ENCODE measurements at places on chromosomes 13 and 19.

- no peak overlapping the region for H3K4me3 ChIP-seq
- no peak for DNase-seq
These were observed 1301.5 kb upstream of the ATXN8OS start for GRCh38 chr13:68806125-68806524.

DNA sequence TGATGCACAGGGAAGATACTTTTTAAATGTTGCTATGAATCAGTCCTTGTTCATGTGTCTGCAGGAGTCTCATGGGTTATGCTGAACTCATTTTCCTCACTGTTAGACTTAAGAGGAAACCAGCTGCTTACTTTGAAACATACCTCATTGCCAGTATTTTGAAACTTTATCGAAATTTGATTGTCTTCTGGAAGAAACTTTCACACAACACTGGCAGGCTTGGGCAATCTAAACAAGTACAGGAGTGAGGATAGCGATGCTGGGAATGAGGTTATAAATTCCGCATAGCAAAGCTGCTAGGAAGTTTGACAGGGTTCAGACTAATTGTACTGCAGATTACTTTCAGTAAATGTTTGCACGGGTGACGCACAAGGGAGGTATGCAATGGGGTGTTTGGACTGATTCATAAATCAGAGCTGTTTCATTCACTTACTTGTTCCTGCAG, 245.7 kb downstream of the DNAJC15 start:
- H3K4me1 ChIP-seq: peaks cover 66% of the 10 kb centered on the region
- H3K27me3 ChIP-seq: no peaks in the 10 kb centered on the region
- peak; percentile 96 for DNase-seq
- H3K36me3 ChIP-seq: no peaks in the 10 kb centered on the region
- peak overlapping the region; percentile 94 for H3K27ac ChIP-seq

- H3K27me3 ChIP-seq: no peaks in the 10 kb centered on the region
- peaks cover 47% of the 10 kb centered on the region for H3K36me3 ChIP-seq
- no peaks in the 10 kb centered on the region for H3K4me1 ChIP-seq
These were observed 13.8 kb downstream of the ZNF557 start for GRCh38 chr19:7083076-7083956.

DNA sequence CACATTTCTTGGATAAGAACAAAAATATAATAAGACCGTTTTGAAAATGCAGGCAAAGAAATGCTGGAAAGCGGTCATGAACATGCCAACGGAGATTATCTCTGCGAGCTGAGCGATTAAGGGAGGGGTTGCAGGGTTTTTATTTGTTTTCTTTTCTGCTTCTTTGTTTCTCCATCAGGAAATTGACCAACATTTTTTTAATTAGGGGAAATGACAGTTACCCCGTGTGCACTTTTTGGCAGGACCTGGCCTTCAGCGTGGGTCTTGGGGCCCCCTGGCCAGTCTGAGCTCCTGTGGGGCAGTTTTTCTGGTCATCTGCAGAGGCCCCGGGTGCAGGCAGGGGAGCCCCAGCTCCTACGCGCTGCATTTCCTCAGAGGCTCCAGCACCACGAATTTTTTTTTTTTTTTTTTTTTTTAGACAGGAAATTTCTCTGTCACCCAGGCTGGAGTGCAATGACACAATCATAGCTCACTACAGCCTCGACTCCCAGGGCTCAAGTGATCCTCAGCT, 31.3 kb upstream of the HOMER3 start:
- H3K27ac ChIP-seq: no peak overlapping the region
- no peak for DNase-seq
- H3K27me3 ChIP-seq: no peaks in the 10 kb centered on the region

DNA sequence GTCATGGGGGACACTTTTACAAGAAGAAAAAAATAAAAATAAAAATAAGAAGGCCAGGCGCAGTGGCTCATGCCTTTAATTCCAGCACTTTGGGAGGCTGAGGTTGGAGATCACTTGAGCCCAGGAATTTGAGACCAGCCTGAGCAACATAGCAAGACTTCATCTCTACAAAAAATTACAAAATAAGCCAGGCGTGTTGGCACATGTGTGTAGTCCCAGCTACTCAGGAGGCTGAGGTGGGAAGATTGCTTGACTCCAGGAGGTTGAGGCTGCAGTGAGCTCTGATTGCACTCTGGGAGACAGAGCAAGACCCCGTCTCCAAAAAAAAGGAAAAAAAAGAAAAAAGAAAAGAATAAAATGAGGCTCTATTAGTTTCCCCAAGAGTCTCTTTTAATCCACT, 157.0 kb downstream of the PTPRS start:
- no peak for DNase-seq
- no peaks in the 10 kb centered on the region for H3K27me3 ChIP-seq
- H3K4me1 ChIP-seq: no peaks in the 10 kb centered on the region

- peak overlapping the region; percentile 64 for H3K27ac ChIP-seq
- H3K4me1 ChIP-seq: peaks cover 8% of the 10 kb centered on the region
- H3K4me3 ChIP-seq: no peak overlapping the region
- H3K27me3 ChIP-seq: no peaks in the 10 kb centered on the region
- no peaks in the 10 kb centered on the region for H3K36me3 ChIP-seq
These were observed 3.6 kb downstream of the ZNF121 start for GRCh38 chr19:9580728-9581127.

GRCh38 chr19:17052439-17052838, 22.8 kb downstream of the HAUS8 start:
- no peaks in the 10 kb centered on the region for H3K36me3 ChIP-seq
- DNase-seq: peak; percentile 70
- no peak overlapping the region for H3K27ac ChIP-seq
- H3K4me3 ChIP-seq: no peak overlapping the region
- H3K27me3 ChIP-seq: no peaks in the 10 kb centered on the region
- no peaks in the 10 kb centered on the region for H3K4me1 ChIP-seq

- H3K4me3 ChIP-seq: no peak overlapping the region
- no peak for DNase-seq
- no peaks in the 10 kb centered on the region for H3K4me1 ChIP-seq
- H3K27me3 ChIP-seq: no peaks in the 10 kb centered on the region
- no peaks in the 10 kb centered on the region for H3K36me3 ChIP-seq
These were observed 1132.5 kb upstream of the SPRY2 start for GRCh38 chr13:81473366-81473899.

GRCh38 chr13:48477191-48477855, 55.6 kb downstream of the RCBTB2 start:
- H3K36me3 ChIP-seq: peaks cover 13% of the 10 kb centered on the region
- H3K27me3 ChIP-seq: no peaks in the 10 kb centered on the region
- H3K4me1 ChIP-seq: no peaks in the 10 kb centered on the region

GRCh38 chr13:51270623-51271415, 48.6 kb downstream of the FAM124A start:
- no peaks in the 10 kb centered on the region for H3K27me3 ChIP-seq
- no peaks in the 10 kb centered on the region for H3K4me1 ChIP-seq
- no peaks in the 10 kb centered on the region for H3K36me3 ChIP-seq
- no peak overlapping the region for H3K4me3 ChIP-seq
- H3K27ac ChIP-seq: no peak overlapping the region

- no peaks in the 10 kb centered on the region for H3K36me3 ChIP-seq
- H3K4me1 ChIP-seq: no peaks in the 10 kb centered on the region
- H3K27ac ChIP-seq: no peak overlapping the region
These were observed 655 bp upstream of the S1PR5 start for GRCh38 chr19:10517760-10518443.

DNA sequence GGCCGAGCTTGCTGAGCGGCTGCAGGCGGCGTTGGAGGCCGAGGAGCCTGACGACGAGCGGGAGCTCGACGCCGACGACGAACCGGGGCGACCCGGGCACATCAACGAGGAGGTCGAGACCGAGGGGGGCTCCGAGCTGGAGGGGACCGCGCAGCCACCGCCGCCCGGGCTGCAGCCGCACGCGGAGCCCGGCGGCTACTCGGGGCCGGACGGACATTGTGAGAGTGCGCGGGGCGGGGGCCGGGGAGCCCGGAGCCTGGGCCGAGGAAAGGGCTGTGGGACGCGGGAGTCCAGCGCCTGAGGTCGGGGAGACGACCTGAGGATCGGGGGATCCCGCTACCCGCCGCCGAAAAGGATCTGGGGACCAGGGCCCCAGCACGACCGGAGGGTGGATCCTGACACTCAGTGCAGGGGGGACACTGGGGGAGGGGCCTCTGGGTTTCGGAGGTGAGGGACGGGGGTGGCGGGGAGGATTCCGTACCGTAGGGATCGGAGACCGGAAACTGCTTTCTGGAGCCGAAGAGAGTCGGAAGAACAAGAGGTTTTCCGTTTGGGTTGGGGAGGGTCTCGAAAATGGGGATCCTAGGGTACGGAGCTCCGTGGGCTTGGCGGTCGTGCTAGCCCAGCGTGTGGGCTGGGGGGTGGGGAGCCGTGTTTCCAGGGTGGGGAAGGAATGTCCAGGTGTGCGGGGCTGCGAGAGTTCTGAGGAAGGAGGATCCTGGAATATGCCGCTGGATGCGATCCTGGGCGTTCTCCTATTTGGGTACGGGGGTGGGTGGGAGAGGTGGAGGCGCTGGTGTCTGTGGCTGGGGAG, 616 bp downstream of the HNRNPUL1 start:
- no peaks in the 10 kb centered on the region for H3K27me3 ChIP-seq
- peak overlapping the region; percentile 68 for H3K4me3 ChIP-seq
- H3K27ac ChIP-seq: peak overlapping the region; percentile 99
- DNase-seq: peak; percentile 50
- peaks cover 12% of the 10 kb centered on the region for H3K4me1 ChIP-seq

DNA sequence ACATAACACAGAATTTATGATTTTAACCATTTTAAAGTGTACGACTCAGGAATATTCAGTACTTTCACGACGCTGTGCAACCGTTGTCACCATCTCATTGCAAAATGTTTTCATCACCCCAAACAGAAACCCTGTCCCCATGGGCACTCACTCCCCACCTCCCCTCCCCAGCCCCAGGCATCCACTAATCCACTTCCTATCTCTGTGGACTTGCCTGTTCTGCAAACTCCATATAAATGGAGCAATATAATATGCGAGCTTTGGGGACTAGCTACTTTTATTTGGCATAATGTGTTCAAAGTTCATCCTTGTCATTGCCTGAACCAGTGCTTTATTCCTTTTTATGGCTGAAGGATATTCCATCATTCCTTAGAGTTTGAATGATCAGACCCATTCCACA, 7.3 kb upstream of the INSR start:
- H3K4me1 ChIP-seq: no peaks in the 10 kb centered on the region
- no peak overlapping the region for H3K4me3 ChIP-seq
- peaks cover 6% of the 10 kb centered on the region for H3K27me3 ChIP-seq

DNA sequence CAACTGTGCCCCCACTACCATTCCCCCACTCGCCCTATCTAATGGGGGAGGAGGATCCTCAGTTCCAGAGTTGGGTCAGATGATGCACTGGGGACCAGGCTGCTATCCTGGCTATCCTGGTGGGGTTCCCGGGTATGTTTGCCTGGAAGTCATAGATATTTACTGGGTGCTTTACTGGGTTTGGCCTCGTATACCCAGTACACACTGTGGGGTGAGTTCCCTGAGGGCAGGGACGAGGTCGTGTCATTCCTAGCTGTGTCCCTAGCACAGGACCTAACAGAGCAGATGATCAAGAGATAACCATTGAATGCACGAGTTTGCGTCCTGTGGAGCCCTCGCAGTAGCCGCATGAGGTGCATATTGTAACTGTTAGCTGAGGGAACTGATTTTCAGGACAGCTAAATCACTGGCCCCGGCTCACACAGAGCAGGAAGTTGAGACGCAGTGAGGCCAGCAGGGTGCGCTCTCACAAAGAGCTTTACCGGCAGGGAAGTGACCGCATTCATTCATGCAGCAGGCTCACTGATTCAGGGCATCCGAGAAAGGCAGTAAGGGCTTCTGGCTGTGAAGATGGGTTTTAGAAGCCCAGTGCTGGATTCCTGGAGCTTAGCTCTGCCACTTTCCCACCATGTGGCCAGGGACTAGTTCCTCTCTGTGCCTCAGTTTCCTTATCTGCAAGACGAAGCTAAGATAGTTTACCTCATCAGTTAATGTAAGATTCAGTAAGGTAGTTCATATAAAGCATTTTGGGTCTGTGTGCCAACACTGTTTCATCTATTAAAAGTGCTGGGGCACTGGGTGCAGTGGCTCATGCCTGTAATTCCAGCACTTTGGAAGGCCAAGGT, 6.0 kb downstream of the RUVBL2 start:
- H3K27me3 ChIP-seq: no peaks in the 10 kb centered on the region
- peaks cover 7% of the 10 kb centered on the region for H3K36me3 ChIP-seq
- no peak overlapping the region for H3K4me3 ChIP-seq
- no peaks in the 10 kb centered on the region for H3K4me1 ChIP-seq
- H3K27ac ChIP-seq: no peak overlapping the region

- H3K4me1 ChIP-seq: peaks cover 5% of the 10 kb centered on the region
- DNase-seq: no peak
- no peak overlapping the region for H3K4me3 ChIP-seq
- H3K27ac ChIP-seq: no peak overlapping the region
These were observed 1.4 kb upstream of the CLDND2 start for GRCh38 chr19:51370230-51370629.

- no peak for DNase-seq
- no peaks in the 10 kb centered on the region for H3K27me3 ChIP-seq
- no peak overlapping the region for H3K27ac ChIP-seq
- no peaks in the 10 kb centered on the region for H3K4me1 ChIP-seq
- no peak overlapping the region for H3K4me3 ChIP-seq
These were observed 18.7 kb downstream of the PPP5C start for GRCh38 chr19:46365561-46365960.

DNA sequence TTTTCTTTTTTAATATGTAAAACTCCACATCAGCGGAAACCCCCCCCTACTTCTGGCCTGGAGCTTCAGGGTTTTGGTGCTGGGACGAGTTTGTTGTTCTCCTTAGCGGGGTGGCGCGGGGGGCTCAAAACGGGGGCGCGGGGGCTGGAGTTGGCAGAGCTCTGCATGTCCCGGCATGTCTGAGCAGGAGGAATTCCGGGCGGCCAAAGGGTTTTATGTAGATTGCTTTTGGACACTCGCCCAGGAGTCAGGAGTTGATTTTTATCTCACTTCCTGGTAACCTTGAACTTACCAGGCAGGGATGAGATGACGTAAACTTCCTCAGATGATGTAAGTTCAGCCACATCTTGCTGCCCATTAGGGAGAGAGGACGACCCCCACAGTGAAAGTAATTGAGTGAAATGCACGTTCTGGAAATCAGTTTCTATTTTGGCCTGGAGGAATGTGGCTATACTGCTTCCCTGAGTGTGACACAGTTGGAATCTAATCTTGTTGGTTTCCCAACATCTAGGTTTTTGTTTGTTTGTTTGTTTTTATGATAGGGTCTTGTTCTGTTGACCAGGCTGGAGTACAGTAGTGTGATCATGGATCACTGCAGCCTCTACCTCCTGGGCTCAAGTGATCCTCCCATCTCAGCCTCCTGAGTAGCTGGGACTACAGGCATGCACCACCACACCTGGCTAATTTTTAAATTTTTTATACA, 21.0 kb upstream of the GDF15 start:
- peaks cover 9% of the 10 kb centered on the region for H3K4me1 ChIP-seq
- peak; percentile 45 for DNase-seq
- no peaks in the 10 kb centered on the region for H3K36me3 ChIP-seq
- H3K4me3 ChIP-seq: no peak overlapping the region

GRCh38 chr19:35267353-35267817, 1.4 kb upstream of the USF2 start:
- peak overlapping the region; percentile 97 for H3K4me3 ChIP-seq
- H3K27ac ChIP-seq: peak overlapping the region; percentile 79
- peaks cover 17% of the 10 kb centered on the region for H3K36me3 ChIP-seq
- H3K4me1 ChIP-seq: peaks cover 6% of the 10 kb centered on the region
- no peaks in the 10 kb centered on the region for H3K27me3 ChIP-seq
- no peak for DNase-seq

- no peaks in the 10 kb centered on the region for H3K4me1 ChIP-seq
- H3K4me3 ChIP-seq: no peak overlapping the region
- H3K36me3 ChIP-seq: no peaks in the 10 kb centered on the region
- no peak for DNase-seq
These were observed 204.1 kb downstream of the MYO16 start for GRCh38 chr13:108833531-108833930.

All from cardiac muscle cell (in vitro differentiated cells and primary cell).